ENCODE measurements at places on chromosomes 1 and 21.

- DNase-seq: no peak
These were observed 57.3 kb upstream of the MAGI3 start for GRCh38 chr1:113333056-113333455.

DNA sequence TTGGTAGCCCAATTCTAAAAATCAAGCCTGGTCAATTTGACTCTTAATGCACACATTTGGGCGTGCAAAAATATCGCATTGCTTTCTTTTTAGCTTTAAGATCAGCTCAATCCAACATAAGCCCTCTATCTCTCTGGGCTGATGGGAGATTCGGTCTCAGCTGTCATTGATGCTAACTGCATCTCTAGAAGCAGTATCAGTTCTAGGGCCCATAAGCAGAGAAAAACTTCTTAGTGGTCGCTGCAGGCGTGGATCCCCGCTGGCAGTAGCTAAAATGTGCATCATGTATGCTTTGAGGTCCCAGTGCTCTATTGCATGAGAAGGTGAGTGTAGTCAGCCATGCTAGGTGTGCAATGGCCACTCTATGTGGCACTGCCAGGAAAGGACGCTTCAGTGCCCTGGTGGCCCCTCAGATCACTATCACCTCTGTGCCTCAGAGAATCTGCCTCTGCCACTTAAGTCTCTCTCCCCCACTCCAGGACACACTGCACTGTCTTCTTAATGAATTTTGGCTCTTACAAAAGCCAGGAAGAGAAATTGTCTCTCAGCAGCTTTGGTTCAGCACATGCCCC lies 79.7 kb upstream of the GADD45A start:
- no peak for DNase-seq

GRCh38 chr1:97379387-97380075 lies 541.3 kb downstream of the DPYD start:
- no peak for DNase-seq

GRCh38 chr1:185108321-185108720 lies 48.4 kb downstream of the TRMT1L start:
- no peak for DNase-seq

DNA sequence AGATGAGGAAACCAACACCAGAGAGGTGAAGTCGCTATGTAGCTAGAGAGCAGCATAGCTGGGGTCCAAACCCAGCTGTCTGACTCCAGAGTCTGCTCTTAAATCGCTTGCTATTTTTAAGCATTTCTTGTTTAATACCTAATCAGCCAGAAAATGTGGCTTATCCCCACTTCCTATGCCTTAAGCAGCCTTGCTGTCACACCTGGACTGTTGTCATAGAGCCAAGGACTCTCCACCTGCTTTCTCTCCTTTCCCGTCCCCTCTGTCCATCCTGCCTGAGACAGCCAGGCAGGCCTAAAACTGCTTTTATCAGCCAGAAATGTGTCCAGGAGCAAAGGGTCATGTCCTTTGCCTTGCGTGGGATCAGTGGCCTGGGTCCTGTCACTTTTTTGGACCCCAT lies 28.3 kb upstream of the EPHA8 start:
- DNase-seq: no peak

- no peak for DNase-seq
These were observed 184.9 kb upstream of the ATP1B1 start for GRCh38 chr1:168921629-168922028.

DNA sequence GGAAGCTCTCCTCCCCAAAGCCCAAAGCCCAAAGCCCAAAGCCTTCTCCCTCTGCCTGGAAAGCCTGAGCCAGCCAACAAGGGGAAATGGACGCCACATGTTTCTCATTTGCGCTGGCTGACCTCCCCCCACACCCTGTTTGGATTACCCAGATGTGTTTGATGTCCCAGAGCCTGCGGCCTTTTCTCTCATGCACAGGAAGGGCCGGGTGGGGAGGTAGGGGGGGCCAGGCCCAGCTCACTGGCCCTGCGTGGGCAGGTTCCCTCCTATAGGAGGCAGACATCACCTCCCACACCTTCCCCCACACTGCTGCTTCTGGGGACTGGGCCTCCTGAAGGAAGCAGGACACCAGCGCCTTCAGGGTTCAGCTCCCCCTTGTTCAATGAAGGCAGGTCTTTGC lies 116.3 kb downstream of the NAV1 start:
- no peak for DNase-seq
